ENCODE measurements at places on chromosomes 5 and 9. TPM values are rescaled to one million over a fixed set of nuclear protein-coding genes. Genes with fewer than 3 reads are reported as not detected.

JAKMIP2 gene
- total RNA-seq: 33.2 TPM

TRIM7 gene
- total RNA-seq: 3.0 TPM

DNA sequence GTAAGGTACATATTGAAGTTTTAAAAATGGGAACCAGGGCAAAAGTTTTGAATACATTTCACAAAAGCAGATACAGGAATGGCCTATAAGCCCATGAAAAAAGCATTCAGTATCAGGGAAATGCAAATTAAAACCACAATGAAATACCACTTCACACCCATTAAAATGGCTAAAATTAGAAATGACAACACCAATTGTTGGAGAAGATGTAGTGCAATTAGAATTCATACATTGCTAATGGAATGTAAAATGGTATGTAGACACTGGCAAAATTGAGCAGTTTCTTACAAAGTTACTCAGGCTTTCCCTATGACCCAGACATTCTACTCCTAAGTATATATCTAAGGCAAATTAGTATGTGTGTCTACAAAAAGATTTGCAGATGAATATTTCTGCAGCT is 34.2 kb downstream of the CDC14B start:
- DNase-seq: no peak

GRCh38 chr5:124089578-124089977 is 577.6 kb downstream of the CSNK1G3 start:
- no peak for DNase-seq

GRCh38 chr5:178421699-178422399 is 168.3 kb downstream of the COL23A1 start:
- no peak for DNase-seq

ADCY2 gene
- total RNA-seq: 21.7 TPM

DNA sequence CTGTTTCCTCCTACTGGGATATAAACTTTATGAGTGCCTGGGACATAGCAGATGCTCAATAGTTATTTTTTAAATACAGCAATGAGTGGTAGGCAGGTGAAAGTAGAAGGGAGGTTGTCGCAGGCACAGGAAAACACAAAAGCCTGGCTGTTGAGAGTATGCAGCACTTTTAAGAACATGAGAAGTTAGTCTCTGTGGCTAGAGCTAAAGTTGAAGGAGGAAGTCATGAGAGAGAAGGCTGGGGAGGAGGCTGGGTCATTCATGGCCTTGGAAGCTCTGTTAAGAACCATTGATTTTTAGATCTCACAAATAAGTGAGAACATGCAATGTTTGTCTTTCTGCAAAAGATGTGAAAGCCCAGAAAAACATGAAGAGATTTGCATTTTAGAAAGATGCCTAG is 126.7 kb downstream of the PRKACG start:
- no peak for DNase-seq

DNA sequence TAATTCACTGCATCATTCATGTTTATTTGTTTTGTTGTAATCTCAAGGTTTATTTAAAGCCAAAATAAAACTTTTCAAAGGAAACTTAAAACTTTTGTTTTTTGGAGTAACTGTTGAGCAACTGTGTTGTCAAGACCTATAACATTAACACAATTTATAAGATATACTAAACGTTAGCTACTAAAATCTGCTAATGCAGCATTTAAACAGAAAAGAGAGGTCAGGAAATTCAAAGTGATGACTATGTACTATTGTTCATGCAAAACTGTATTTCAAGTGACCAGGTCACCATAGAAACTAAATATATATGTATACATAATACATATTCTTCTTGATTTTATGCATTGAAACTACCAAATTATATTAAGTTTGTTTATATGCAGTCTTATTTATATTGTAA is 1740.9 kb downstream of the EFNA5 start:
- DNase-seq: no peak

NIM1K gene
- total RNA-seq: 6.3 TPM

DNA sequence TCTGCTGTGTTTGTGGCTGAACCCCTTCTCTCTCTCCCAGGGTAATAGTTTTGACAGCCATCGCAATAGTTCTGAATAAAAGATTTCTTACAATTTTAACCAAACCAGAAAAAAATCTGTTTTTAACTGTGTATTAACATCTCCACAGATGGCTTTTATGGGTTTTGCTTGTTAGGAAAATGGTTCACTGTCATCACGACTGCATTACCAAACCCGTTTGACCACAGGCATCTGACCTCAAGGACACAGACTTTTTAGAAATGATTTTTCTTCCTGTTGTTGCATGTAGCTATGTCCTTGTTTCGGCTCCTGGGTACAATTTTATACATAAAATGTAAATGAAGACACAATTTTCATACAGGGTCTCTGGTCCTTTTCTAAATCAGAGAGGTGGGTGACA is 316.1 kb downstream of the IRX1 start:
- no peak for DNase-seq

DNA sequence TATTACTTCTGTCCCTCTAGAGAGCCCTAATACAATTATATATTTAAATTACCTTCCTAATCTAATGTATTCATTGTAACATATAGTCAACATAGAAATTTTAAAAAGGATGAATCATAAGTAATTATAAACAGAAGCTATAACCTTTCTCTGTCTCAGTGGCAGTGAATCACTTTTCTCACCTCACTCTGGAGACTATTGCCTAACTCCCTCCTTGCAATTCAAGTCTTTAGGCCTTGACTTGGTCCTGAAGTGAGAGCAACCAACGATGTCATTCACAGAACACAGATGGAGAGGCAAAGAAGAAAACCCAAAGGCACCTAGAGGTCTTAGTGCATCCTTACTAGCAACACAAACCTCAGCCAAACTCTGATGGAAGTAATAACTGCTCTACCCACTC is 133.3 kb upstream of the DPYSL3 start:
- DNase-seq: no peak

- no peak for DNase-seq
Observed at GRCh38 chr9:93613791-93614190, 37.4 kb downstream of the PHF2 start.

- no peak for DNase-seq
Observed at GRCh38 chr9:89872913-89873707, 268.3 kb downstream of the GADD45G start.

GRCh38 chr9:3180696-3181048 is 336.8 kb upstream of the PUM3 start:
- DNase-seq: no peak

- DNase-seq: peak; percentile 62
Observed at GRCh38 chr5:148443998-148444397, 60.2 kb downstream of the FBXO38 start.

MIGA2 gene
- 14.1 TPM for total RNA-seq

DNA sequence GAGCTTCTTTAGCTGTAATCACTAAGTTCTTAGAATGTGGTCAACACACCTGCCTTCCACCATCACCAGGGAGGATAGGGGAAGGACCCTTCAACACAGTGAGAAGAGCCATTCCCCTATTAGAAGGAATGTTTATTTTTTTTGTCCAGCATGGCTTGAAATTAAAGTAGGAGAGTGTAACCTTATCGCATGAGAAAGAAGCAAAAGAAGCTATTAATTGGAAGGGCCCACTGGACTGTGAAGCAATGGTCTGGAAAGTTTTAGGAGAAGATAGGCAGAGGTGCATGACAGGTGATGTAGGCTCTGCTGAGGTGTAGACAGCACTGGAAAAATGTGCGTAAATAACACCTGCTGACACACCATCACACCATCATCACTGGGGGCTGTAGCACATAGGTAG is 1526.0 kb downstream of the MAT2B start:
- no peak for DNase-seq

- no peak for DNase-seq
Observed at GRCh38 chr5:32280656-32281081, 32.1 kb downstream of the MTMR12 start.

ADRB2 gene
- 1.1 TPM for total RNA-seq

NUTM2G gene
- not detected for total RNA-seq

DNA sequence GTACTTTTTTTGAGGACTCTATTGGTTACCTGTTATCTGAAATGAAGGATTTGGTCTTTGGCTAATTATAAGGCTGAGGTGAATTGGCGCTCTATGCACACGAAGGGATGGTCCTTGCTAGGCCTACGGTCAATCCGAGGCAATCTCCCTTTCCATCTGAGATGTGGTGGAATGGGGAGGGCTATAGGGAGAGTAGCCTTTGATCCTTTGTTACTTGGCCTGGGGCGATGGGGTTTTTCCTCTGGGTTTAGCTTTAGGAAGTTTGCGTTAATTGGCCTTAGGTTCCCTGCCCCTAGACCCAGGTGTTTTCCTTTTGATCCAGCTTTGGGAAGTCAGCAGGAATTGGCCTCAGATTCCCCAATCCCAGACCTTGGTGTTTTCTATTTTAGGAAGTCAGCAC is 102.1 kb upstream of the C9orf72 start:
- DNase-seq: no peak

GRCh38 chr9:127979333-127980059 is 1.3 kb downstream of the EEIG1 start:
- peak; percentile 50 for DNase-seq

Measured in cerebellum (tissue), 4 donors.